ENCODE measurements at places on chromosomes 16 and 17. TPM values are rescaled to one million over a fixed set of nuclear protein-coding genes. Genes with fewer than 3 reads are reported as not detected.

Gene PYDC1
- total RNA-seq, result not detected

- H3K4me3 ChIP-seq, result no peak within 1 kb of the TSS
- DNase-seq, result no peak
- no peak within 1 kb of the TSS for H3K27ac ChIP-seq
- no peaks in the 10 kb centered on the region for H3K4me1 ChIP-seq
Observed at GRCh38 chr16:84239909-84240308, at the start of gene KCNG4. Gene KCNG4, minus strand, starts transcription at chr16:84240012. Its CDS starts 2,527 bp downstream, at chr16:84237485.

DNA sequence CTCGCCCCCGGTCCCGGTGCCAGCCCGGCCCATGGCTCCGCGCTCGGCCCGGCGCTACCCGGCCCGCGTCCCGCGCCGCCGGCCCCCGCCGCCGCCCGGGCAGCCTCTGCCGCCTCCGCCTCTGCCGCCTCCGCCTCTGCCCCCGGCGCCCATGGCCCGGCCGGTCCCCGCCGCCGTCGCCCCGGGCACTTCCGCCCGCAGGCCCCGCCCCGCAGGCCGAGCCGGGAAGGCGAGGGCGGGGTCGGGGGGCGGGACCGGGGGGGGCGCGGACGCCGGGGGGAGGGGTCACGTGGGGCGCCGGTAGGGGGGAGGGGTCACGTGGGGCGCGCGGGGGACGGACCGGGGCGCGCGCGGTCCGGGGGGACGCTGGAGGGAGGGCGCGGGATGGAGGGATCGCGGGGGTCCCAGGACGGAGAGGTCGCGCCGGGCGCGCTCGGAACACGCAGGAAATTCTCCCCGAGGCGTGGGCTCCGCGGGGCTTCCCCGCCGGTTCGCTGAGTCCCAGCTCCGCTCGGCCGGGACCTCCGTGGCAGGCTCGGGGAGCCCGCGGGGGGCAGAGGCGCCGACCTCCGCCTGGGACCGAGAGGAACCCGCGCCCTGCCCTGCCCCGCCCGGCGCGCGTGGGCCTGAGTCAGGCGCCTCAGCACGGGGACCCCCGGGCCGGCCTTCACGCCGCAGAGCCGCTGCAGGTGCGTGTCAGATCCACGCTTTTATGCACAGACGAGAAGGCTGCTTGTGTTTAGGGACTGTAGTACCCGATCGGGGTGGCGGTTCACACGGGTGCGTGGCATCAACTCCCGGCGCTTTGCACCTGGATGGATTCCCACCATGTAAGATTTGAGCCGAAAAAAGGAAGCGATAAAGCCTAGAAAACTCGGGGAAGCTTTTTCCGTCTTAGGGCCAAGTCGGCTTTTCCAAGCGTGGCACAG, at the start of gene PGAP6:
Gene PGAP6, minus strand, starts transcription at position 190 of the 929 bp plus-strand sequence. Its CDS starts 157 bp downstream, at position 33.
- H3K4me1 ChIP-seq, result no peaks in the 10 kb centered on the region
- peak; percentile 84 for DNase-seq
- no peak within 1 kb of the TSS for H3K27ac ChIP-seq
- H3K4me3 ChIP-seq, result peak within 1 kb of the TSS; percentile 76
- no peaks in the 10 kb centered on the region for H3K27me3 ChIP-seq

Gene CTRB2
- not detected for total RNA-seq

DNA sequence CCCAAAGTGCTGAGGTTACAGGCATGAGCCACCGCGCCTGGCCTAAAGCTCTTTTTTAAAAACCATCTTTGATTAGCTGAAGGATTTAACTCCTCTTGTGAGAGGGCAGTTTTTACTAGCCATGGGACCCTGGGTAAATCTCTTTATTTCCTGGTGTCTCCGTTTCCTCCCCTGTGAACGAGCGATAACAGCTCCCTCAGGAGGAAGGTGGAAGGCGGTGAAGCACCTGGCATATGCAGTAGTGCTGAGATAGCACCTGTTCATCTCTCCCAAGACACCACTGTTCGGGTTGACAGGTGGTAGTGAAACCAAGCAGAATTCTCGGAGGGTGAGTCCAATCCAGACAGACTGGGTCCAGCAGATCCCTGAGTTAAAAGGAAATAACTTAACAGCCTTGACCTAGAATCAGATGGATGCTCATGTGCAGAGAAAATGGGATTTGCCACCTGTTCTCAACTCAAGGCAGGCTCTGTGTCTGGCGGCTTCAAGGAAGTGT, 86.2 kb downstream of the CRISPLD2 start:
- H3K27ac ChIP-seq, result no peak overlapping the region
- H3K36me3 ChIP-seq, result no peaks in the 10 kb centered on the region
- no peak for DNase-seq
- no peak overlapping the region for H3K4me3 ChIP-seq

GRCh38 chr16:51382211-51382610, 231.1 kb upstream of the SALL1 start:
- DNase-seq, result no peak
- H3K27ac ChIP-seq, result no peak overlapping the region
- no peaks in the 10 kb centered on the region for H3K4me1 ChIP-seq
- H3K27me3 ChIP-seq, result no peaks in the 10 kb centered on the region
- no peak overlapping the region for H3K4me3 ChIP-seq

Gene ABCC3
- total RNA-seq, result 28.3 TPM

DNA sequence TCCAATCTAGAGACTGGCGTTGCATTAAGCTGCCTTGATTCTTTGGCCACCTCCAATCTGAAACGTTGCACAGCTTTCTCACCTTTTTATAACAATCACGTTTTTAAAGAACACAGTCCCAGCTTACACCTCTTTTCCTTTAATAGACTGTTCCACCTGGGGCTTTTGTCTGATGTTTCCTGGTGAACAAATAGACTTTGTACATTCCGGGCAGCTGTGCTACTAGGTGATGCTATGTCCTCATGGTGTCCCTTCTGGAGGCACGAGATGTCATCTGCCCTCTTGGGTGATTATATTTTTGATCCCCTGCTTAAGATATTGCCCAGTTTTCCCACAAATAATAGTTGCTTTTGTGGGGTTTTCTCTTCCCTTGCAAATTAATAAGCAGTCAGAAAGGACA, 225.5 kb downstream of the SOX9 start:
- no peaks in the 10 kb centered on the region for H3K36me3 ChIP-seq
- H3K4me3 ChIP-seq, result no peak overlapping the region
- no peak overlapping the region for H3K27ac ChIP-seq
- peaks cover 12% of the 10 kb centered on the region for H3K4me1 ChIP-seq
- DNase-seq, result no peak

DNA sequence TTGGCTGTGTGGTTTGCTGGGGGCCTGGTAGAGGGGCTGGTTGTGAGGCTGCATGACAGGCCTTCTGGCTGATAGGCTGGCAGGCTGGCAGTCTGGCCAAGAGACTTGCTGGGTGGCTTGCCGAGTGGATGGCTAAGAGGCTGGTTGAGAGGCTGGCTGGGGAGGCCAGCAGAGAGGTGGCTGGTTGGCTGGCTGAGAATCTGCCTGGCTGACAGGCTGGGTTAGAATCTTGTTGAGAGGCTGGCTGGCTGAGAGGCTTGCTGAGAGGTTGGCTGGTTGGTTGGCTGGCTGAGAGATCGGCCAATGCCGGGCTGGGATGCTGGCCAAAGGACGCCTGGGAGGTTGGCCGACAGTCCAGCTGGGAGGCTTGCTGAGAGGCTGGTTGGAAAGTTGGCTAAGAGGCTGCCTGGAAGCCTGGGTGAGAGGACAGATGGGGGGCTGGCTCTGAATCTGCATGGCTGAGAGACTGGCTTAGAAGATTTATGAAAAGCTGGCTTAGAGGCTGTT, 35.9 kb upstream of the ACSM2B start:
- no peak overlapping the region for H3K4me3 ChIP-seq
- no peaks in the 10 kb centered on the region for H3K27me3 ChIP-seq
- no peaks in the 10 kb centered on the region for H3K4me1 ChIP-seq
- no peak overlapping the region for H3K27ac ChIP-seq

GRCh38 chr17:66423056-66423955, 120.9 kb downstream of the PRKCA start:
- H3K27me3 ChIP-seq, result no peaks in the 10 kb centered on the region
- H3K4me1 ChIP-seq, result peaks cover 50% of the 10 kb centered on the region
- H3K27ac ChIP-seq, result peak overlapping the region; percentile 89
- peak; percentile 63 for DNase-seq
- no peaks in the 10 kb centered on the region for H3K36me3 ChIP-seq
- H3K4me3 ChIP-seq, result 0 out of 2 replicates have a peak overlapping the region, but pooled peaks have one; percentile 7

Data from GM23248 (cell line).